ENCODE measurements at places on chromosomes 11 and 22.
A peak's percentile ranks its signal among the peaks of the same experiment; 100 is the strongest.

GRCh38 chr22:40368836-40369235, 1.6 kb upstream of the SGSM3 start:
- DNase-seq = no peak

- DNase-seq = peak; percentile 96
Observed at GRCh38 chr11:122697636-122698167, 42.2 kb downstream of the UBASH3B start.

DNA sequence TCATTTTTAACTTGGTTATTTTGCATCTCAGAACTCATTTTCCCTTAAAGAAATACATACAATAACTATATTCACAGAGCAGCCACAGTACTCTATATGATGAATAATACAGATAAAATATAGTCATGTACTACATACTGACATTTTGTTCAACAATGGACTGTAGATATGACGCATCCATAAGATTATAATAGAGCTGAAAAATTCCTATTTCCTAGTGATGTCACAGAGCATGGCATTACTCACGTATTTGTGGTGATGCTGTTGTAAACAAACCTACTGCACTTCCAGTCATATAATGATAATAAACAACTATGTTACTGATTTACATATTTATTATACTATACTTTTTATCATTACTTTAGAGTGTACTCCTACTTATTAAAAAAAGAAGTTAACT, 38.7 kb downstream of the NARS2 start:
- DNase-seq = peak; percentile 91

DNA sequence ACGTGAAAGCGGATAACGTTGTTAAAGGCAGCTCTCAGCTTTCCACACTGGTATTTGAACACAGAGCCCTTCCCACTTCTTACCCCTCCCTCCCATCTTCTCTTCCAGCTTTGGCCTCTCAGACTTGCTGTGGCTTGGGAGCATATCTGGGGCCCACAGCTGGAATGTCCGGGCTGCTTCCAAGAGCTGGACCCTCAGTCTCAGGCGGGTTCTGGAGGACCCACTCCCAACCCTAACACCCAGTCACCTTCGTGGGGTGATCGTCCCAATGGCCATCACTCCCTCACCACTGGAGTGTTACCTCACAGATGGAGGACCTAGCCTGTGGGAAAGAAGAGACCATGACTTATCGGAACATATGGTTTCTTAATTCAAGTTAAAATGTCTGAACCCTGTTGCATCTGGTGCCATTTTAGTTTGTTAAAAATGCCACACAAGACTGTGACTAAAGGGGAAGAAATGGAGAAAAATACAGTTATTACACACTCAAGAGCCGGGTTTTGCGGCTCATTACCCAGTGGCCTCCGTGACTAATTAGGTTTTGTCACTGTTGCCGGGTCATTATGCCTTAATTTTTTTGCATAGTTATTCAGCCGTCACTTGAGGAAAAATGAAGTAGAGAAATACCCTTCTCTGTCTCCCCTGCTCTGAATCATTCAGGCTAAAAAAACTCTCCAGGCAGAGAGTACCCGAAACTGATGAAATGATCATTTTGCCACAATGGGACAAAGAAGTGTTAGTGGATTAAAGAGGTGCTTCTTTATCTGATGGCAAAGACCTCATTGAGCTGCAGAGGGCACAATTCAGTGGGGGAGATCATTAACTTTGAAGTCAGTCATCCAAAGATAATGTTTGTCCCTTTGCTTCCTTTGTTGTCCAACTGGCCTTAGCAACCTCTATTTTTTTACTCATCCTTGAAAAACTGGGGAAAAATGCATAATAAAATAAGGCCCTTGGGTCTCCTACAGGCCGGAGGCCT, 87.2 kb upstream of the HTATIP2 start:
- DNase-seq = no peak

GRCh38 chr11:61080986-61081590, 21.2 kb upstream of the CD5 start:
- no peak for DNase-seq

DNA sequence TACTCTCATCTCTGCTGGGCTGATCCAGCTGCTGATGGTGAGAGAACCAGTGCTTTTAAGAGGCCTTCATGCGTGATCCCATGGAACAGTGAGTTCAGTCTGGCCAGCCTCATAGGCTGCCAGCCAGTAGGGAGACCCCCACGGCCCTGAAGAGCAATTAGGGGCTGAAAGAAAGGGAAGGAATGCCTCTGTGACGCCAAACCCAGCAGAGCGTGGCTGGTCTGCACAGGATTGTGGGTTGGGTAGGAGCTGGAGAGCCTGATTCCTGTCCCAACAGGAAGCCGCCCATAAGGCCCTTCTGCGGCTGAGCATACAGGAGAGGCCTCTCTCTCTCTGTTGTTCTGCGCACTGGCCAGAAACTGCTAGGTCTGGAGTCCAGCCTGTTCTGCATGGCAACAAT, 181.5 kb upstream of the E2F8 start:
- DNase-seq = no peak

- peak; percentile 80 for DNase-seq
Observed at GRCh38 chr22:40720538-40721256, 41.4 kb downstream of the MCHR1 start.

GRCh38 chr11:119154178-119154577, 5.3 kb downstream of the ABCG4 start:
- DNase-seq = no peak

DNA sequence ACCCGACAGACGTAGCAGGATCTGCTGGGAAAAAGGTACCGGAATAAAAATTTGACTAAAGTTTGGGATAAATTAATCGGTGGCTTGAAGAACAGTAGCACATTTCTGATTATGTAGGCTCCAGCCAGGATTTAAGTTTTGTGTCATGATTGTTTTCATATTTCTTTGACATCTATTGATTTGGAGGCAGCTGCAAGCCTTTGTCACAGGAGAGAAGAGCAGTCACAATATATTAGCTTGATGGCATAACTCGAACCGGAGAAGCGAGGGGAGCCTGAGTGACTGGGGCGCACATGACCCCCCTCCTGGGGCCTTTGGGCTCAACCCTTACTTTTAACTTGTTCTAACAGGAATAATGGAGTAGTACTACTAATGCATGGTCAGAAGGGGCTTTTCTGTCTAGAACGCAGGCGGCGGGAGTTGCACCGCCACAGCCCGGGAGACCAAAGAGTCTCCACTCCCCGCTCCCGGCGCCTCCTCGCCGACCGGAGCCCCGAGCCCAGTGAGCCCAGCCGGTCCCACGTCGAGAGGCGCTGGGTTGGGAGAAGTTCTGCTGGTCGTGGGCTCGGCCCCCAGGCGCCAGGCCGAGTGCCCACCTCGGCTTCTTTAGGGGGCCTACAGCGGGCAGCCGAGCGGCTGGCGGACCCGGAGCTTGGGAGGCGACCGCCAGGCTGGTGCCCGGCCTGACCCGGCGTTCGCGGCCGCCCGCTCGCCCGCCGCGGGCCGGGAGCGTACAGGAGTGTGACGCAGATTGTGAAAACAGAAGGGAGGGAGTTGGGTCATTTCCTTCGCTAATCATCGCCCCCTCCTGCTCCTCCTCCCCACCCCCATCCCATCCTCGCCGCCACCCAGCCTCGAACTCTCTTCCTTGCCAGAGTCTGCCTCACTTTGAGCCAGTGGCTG, 15.7 kb upstream of the PAX6 start:
- DNase-seq = no peak

GRCh38 chr22:42817556-42817955, 39.5 kb downstream of the ARFGAP3 start:
- DNase-seq = peak; percentile 55

GRCh38 chr11:116422956-116423600, 349.7 kb downstream of the BUD13 start:
- no peak for DNase-seq

- no peak for DNase-seq
Observed at GRCh38 chr22:48483764-48484528, 1343.7 kb downstream of the BRD1 start.

DNA sequence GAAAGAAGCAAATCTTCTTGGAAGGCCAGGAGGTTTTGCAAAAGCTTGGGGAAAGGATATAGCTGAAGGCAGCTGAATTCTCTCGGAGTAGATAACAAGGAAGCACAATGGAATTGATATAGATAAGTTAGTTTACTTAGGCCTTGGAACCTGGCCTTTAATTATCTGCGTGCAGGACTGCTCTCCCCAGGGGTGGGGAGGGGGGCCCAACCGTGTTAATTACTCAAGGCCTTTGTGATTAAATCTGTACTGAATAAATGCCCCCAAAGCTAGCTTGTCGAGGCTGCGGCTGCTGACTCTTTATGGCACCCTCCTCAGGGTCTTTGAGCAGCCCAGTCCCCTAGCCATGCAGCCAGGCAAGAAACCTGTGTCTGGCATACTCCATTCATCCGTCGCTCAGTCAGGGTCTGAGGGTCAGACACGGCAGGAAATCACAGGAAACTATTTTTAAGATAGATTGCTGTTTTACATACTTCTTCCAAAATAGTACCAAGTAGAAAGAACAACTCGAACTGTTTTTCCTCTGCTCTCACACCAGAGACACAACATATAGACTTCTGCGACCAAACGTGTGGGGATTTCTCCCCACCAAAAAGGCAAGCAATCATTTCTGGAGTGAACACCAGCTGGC, 36.5 kb downstream of the MS4A2 start:
- no peak for DNase-seq

GRCh38 chr11:128653801-128654231, 40.1 kb upstream of the FLI1 start:
- peak; percentile 45 for DNase-seq

GRCh38 chr11:117565709-117566108, 231.3 kb downstream of the DSCAML1 start:
- DNase-seq = no peak

GRCh38 chr11:73429121-73429750, 53.0 kb downstream of the RELT start:
- peak; percentile 66 for DNase-seq

DNA sequence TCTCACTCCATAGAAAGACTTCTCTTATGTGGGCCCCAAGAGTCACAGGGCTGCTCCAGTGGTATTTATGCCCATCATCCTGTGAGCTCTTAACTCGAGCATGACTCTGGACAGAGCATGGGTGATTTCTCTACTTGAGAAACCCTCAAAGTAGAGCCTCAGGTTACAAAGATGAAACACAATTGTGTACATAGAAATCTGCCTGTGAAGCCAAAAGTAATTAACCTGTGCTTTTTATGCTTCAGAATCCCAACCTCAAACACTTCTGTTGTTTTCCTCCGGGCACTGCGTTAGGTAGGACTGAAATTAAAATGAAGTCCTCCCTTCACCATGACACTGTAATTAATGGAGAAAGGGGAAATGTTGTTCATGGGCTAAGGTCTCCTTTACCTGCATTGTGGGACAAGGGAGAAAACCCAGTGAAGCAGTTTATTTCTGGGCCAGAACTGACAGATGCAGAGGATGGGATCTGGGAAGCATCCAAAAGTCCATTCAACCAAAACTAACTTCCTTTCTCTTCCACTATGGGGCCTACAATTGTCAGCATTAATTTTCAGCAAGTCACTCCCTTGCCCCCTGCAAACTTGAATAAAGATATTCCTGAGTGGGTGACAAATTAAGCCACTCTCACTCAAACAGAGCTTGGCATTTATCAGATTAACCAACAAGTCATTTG, 24.1 kb upstream of the POU2AF1 start:
- DNase-seq = no peak

- DNase-seq = no peak
Observed at GRCh38 chr11:870127-870413, 27.4 kb downstream of the TSPAN4 start.

GRCh38 chr22:38284042-38284402, 11.2 kb upstream of the TMEM184B start:
- peak; percentile 100 for DNase-seq

DNA sequence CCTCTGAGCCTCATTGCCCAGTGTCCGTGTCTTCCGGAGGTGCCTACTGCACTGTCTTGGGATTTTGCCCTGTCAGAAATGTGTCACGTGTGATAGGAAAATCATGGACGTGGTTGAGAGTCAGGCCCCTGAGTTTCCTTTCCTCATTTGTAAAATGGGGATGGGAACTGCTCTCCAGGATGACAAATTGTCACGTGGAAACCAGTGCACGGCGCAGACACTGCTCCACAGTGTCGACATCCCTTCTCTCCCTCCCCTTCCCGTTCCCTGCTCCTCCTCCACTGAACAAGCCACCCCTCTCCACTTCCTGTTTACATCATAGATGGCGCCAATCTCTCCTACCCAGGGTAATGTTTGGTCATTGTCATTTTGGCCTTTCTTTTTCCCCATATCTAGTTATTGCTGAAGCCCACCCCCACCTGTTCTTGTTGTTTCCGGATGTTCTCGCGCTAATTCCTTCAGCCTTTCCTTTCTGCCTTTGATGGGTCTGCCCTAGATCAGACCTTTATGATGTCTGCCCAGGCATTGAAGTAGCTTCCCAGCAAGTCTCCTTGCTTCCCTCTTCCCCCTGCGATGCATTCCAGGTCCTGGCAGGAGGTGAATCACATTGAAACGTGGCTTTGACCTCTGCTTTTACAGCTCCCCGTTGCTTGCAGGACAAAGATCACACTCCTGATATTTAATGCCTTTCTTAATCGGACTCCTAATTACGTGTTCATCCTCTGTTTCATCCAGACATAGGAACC, 91.8 kb downstream of the TBC1D22A start:
- peak; percentile 90 for DNase-seq

GRCh38 chr11:38543986-38544385, 1946.0 kb upstream of the RAG2 start:
- no peak for DNase-seq

DNA sequence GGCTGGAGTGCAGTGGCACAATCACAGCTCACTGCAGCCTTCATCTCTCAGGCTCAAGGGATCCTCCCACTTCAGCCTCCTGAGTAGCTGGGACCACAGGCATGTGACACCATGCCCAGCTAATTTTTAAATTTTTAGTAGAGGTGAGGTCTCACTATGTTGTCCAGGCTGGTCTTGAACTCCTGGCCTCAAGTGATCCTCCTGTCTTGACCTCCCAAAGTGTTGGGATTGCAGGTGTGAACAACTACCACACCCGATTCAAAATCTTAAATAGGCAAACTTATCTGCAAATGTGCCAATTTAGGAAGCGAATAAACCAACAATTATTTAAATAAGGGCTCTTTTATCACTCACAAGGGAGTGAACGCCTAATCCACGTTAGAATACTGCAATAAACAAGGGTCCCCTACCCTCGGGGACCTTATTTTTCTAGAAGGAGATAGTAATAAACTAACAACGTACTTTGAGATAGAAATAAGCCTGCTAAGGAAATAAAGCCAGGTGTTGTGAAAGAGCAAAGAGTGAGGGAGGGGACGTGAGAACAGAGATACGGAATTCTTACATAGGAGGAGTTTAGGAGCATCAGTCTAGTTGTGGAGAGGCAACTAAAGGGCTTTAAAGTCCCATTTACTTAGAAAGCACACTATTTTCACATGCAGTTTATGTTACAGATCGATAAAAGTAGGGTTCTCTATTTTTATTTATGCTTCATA, 3.0 kb upstream of the WEE1 start:
- peak; percentile 29 for DNase-seq

DNA sequence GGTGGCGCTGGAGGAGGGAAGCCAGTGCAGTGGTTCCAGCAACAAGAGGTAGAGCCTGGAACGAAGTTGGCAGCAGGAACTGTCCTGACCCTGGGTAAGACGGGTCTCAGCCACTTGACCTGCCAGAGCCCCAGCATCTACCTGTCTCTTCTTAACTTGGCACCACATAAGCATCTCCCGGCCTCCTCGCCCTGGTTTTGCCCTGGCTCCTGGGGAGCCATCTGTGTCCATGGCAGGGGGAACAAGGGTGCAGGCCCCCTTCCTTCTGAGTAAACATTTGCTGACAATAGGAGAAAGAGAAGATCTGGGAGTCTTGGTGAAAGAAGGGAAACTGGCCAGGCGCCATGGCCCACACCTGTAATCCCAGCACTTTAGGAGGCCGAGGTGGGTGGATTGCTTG, 12.8 kb downstream of the P2RY2 start:
- no peak for DNase-seq

Measured in amniotic epithelial cell (primary cell).